ENCODE measurements at places on chromosomes 1 and 21. TPM values are rescaled to one million over a fixed set of nuclear protein-coding genes. Genes with fewer than 3 reads are reported as not detected.

Gene C1orf87
- not detected for total RNA-seq

Gene SEMA6C
- total RNA-seq, result 10.1 TPM

Gene UMODL1
- not detected for total RNA-seq

Gene CD53
- total RNA-seq, result 41.5 TPM

Gene IL23R
- total RNA-seq, result not detected

Gene FNDC10
- 6.1 TPM for total RNA-seq

Gene PADI3
- 7.1 TPM for total RNA-seq

Gene C4BPB
- total RNA-seq, result not detected

Gene IGSF21
- total RNA-seq, result 3.2 TPM

Gene CR1L
- total RNA-seq, result not detected

Gene TTLL10
- total RNA-seq, result not detected

Gene GJB3
- total RNA-seq, result 24.6 TPM

Gene TBCE
- 23.6 TPM for total RNA-seq

GRCh38 chr1:13760921-13761320 is 60.9 kb downstream of the PRDM2 start:
- H3K27ac ChIP-seq, result no peak overlapping the region
- no peaks in the 10 kb centered on the region for H3K36me3 ChIP-seq
- H3K4me1 ChIP-seq, result peaks cover 98% of the 10 kb centered on the region
- DNase-seq, result no peak
- H3K27me3 ChIP-seq, result no peaks in the 10 kb centered on the region
- no peak overlapping the region for H3K4me3 ChIP-seq

- peaks cover 18% of the 10 kb centered on the region for H3K4me1 ChIP-seq
- H3K4me3 ChIP-seq, result peak overlapping the region; percentile 74
- H3K27me3 ChIP-seq, result no peaks in the 10 kb centered on the region
- H3K36me3 ChIP-seq, result no peaks in the 10 kb centered on the region
Observed at GRCh38 chr1:1157914-1158710, 15.6 kb upstream of the TTLL10 start.

DNA sequence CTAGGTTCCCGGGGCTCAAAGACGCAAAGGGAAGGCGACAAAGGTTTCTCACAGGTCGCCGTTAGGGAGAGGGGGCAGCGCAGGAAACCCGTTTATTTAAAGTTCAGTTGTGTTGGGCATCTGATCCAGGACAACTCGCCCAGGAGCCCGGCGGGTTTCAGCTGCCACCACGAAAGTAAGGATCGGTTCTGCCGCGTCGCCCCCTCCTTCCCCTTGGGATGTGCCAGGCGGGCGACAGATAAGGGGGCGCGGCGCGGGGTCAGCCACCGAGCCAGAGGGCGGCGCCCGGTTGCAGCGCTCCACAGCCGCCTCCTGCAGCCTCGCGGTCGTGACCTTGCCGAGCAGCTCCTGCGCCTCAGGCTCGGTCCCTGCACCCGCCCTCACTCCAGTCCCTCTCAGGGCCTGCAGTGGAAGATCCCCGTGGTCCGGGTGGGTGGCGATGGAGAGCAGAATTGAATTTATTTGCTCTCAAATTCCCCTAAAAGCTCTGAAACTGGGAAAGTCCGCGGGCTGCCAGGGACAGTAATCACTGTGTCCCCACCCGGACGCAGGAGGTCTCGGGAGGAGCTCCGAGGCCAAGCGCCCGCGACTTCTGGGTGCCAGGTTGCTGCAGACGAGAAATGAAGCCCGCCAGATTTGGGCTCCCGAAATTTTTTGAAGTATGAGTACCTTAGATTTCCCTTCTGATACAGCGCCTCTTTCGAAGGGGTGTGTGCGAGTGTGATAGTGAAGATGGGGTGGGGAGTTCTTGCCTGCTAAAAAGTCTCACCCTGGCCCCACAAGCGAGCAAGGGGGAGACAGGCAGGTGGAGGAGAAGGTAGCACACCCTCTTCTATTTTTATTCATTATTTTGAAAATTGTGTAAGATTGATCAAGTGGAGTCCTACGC is 28.4 kb upstream of the NFIA start:
- H3K4me3 ChIP-seq, result peak overlapping the region; percentile 49
- peak overlapping the region; percentile 49 for H3K27ac ChIP-seq
- H3K4me1 ChIP-seq, result peaks cover 48% of the 10 kb centered on the region
- no peak for DNase-seq

- no peaks in the 10 kb centered on the region for H3K36me3 ChIP-seq
- no peak overlapping the region for H3K4me3 ChIP-seq
- H3K4me1 ChIP-seq, result no peaks in the 10 kb centered on the region
- no peaks in the 10 kb centered on the region for H3K27me3 ChIP-seq
- H3K27ac ChIP-seq, result no peak overlapping the region
- no peak for DNase-seq
Observed at GRCh38 chr21:32977216-32977615, 48.5 kb upstream of the OLIG2 start.

- no peak overlapping the region for H3K4me3 ChIP-seq
- no peak overlapping the region for H3K27ac ChIP-seq
- H3K36me3 ChIP-seq, result no peaks in the 10 kb centered on the region
Observed at GRCh38 chr21:41650526-41651145, 116.2 kb downstream of the RIPK4 start.

DNA sequence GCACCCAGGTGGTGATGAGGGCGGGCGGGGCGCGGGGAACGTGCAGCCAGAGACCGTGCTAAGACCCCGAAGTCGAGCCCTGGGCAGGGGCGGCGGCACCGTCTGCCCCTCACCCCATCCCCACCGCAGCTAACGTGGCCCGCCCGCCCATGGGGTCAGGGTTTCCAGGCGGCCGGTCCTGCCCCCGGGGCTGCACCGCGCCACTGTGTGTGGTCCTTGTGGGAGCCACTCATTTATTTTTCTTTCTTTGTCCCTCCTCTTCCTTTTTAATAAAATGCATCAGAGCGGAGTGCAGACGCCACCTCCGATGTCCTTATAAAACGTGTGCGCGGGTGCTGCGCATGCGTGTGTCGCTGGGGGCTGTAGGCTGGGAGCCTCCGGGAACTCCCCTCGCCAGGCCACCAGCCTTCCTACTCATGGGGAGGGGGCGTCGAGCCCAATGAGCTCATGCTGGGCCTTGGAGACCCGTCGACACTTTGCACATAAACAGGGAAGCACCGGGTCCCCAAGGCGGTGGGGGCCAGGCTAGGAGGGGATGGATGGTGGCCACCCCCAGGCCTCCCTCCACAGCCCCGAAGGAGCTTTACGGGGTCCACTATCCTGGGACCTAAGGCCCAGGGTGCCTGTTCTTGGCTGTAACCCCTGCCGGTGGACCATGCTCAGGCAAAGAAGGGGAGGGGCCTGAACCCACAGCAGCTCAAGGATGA is 59.9 kb downstream of the WNT9A start:
- H3K4me1 ChIP-seq, result peaks cover 32% of the 10 kb centered on the region
- no peaks in the 10 kb centered on the region for H3K36me3 ChIP-seq
- peak; percentile 88 for DNase-seq
- peak overlapping the region; percentile 64 for H3K4me3 ChIP-seq
- no peaks in the 10 kb centered on the region for H3K27me3 ChIP-seq

DNA sequence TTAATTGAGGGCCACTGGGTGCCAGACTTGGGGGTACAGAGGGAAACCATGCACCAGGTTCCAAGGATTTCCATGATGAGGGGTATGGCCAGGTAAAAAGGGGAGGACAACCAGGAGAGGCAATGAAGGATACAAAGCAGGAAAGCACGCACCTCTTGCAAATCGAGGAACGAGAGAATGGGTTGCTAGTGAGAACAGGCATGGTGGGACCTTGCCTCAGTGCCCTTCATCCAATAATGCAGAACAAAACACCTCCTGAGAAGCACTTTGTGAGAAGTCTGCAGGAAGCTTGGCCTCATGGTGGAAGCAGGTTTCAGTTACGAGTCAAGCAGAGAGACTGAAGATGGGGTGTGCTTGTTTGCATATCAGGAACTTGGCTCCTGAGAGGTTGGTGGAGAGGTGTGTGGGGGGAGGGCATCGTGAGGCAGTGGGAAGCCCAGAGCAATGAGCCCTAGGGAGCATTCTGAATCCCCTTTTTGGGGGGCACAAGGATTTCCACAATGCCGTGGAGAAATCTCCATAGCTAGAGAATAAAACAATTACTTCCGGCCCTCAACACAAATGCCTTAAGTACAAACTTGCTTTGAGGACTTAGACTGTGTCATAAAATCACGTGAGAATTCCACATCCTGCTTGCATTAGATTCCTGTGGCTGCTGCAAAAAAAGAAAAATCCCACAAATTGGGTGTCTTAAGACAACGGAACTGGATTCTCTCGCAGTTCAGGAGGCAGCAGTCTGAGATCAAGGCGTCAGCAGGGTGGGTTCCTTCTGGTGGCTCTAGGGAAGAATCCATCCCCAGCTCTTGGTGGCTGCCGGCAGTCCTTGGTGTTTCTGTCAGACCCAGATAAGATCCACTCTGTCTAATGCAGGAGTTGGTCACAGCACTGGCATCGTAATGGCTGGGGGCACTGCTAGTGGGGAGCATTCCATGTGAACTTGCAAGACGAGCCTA is 54.9 kb upstream of the BACE2 start:
- no peak overlapping the region for H3K27ac ChIP-seq
- H3K27me3 ChIP-seq, result no peaks in the 10 kb centered on the region
- peaks cover 10% of the 10 kb centered on the region for H3K4me1 ChIP-seq
- no peak for DNase-seq
- peak overlapping the region; percentile 22 for H3K4me3 ChIP-seq

GRCh38 chr1:15524021-15524282 is at the start of gene CASP9:
TSS of gene CASP9 (minus strand) at chr1:15524215. CDS start at chr1:15524200, 15 bp downstream.
- DNase-seq, result no peak
- H3K4me1 ChIP-seq, result peaks cover 36% of the 10 kb centered on the region
- H3K4me3 ChIP-seq, result peak within 1 kb of the TSS; percentile 99
- H3K27ac ChIP-seq, result peak within 1 kb of the TSS; percentile 94
- no peaks in the 10 kb centered on the region for H3K36me3 ChIP-seq

- peaks cover 89% of the 10 kb centered on the region for H3K4me1 ChIP-seq
- peaks cover 26% of the 10 kb centered on the region for H3K36me3 ChIP-seq
- no peaks in the 10 kb centered on the region for H3K27me3 ChIP-seq
- no peak overlapping the region for H3K27ac ChIP-seq
- H3K4me3 ChIP-seq, result no peak overlapping the region
Observed at GRCh38 chr1:56505792-56506743, 73.3 kb downstream of the PLPP3 start.

DNA sequence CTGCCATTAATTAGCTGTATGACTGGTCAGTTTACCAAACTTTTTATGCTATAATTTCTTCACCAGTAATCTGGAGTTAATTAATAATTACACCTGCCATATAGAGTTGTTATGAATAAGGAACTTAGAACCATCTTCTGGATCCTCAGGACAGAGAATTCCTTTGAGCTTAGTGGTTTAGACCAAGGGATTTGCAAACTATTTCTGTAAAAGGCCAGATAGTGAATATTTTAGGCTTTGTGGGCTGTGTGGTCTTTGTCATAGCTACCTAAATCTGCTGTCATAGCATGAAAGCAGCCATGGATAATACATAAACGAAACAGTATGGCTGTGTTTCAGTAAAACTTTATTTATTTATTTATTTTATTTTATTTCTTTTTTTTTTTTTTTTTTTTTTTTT is 9.0 kb downstream of the TIMM17A start:
- H3K36me3 ChIP-seq, result no peaks in the 10 kb centered on the region
- DNase-seq, result no peak
- H3K4me3 ChIP-seq, result no peak overlapping the region
- H3K27ac ChIP-seq, result no peak overlapping the region
- H3K4me1 ChIP-seq, result no peaks in the 10 kb centered on the region

GRCh38 chr1:228333739-228334115 is 72.9 kb downstream of the TRIM11 start:
- H3K4me1 ChIP-seq, result no peaks in the 10 kb centered on the region
- no peak for DNase-seq
- H3K27ac ChIP-seq, result no peak overlapping the region
- no peaks in the 10 kb centered on the region for H3K27me3 ChIP-seq
- no peaks in the 10 kb centered on the region for H3K36me3 ChIP-seq

DNA sequence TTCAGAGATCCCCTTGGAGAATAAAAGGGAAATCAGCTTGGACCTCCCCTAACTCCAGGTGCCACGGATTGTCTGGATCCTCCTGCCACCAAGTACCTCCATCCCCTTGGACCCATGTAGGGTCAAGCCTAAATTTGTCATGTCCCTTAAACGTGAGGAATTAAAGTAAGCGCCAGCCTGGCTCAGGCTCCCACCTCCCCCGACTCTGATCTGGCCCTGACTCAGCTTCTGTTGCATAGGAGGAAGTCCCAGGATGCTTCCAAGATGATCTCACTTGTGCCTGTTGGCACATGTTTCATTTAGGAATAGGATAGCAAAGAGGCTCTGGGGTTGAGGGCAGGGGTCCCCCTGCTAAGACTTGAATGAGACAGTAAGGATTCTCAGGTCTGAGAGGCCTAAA is 231.9 kb upstream of the JUN start:
- H3K27me3 ChIP-seq, result no peaks in the 10 kb centered on the region
- no peaks in the 10 kb centered on the region for H3K36me3 ChIP-seq
- peak overlapping the region; percentile 93 for H3K27ac ChIP-seq
- H3K4me3 ChIP-seq, result no peak overlapping the region
- peaks cover 55% of the 10 kb centered on the region for H3K4me1 ChIP-seq

- no peak overlapping the region for H3K4me3 ChIP-seq
- DNase-seq, result no peak
- H3K4me1 ChIP-seq, result no peaks in the 10 kb centered on the region
- H3K27ac ChIP-seq, result no peak overlapping the region
- H3K36me3 ChIP-seq, result no peaks in the 10 kb centered on the region
- no peaks in the 10 kb centered on the region for H3K27me3 ChIP-seq
Observed at GRCh38 chr1:198771563-198772153, 132.8 kb downstream of the PTPRC start.

GRCh38 chr1:89254658-89255287 is 17.9 kb downstream of the GBP5 start:
- no peaks in the 10 kb centered on the region for H3K27me3 ChIP-seq
- DNase-seq, result no peak
- no peak overlapping the region for H3K27ac ChIP-seq
- H3K36me3 ChIP-seq, result no peaks in the 10 kb centered on the region
- no peak overlapping the region for H3K4me3 ChIP-seq

DNA sequence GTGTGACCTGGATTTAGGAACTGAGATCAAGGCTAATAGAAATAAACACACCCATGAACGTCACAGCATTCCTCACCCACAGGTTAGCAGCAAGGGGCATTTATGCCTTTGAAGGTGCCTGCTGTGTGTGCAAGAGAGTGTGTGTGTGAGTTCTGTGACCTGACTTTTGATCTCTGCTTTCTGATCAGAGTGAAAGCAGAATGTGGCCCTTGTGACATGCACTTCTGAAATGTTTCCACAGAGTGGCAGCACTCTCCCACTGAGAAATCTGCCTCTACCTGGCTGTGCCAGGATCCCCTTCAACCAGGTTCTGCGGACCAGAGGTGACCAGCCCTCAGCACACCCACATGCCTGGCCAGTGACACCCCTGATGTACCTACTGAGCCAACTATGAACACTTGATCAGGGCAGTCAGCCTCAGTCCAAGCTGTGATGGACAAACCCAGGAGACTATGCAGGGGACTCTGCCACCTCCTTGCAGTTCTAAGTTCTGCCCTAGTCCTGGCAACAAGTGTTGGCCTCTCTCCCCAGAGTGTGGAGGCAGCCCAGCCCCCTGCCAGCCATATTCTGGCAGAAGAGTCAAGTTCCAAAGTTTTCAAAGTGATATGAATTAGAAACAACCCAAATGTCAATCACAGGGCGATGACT is 41.0 kb downstream of the RXRG start:
- H3K27me3 ChIP-seq, result no peaks in the 10 kb centered on the region
- H3K4me1 ChIP-seq, result no peaks in the 10 kb centered on the region
- H3K4me3 ChIP-seq, result no peak overlapping the region
- no peak for DNase-seq
- H3K36me3 ChIP-seq, result no peaks in the 10 kb centered on the region

All from vagina (tissue), 2 donors.